ENCODE measurements at places on chromosomes 12 and 14.
A peak's percentile ranks its signal among the peaks of the same experiment; 100 is the strongest.

DNA sequence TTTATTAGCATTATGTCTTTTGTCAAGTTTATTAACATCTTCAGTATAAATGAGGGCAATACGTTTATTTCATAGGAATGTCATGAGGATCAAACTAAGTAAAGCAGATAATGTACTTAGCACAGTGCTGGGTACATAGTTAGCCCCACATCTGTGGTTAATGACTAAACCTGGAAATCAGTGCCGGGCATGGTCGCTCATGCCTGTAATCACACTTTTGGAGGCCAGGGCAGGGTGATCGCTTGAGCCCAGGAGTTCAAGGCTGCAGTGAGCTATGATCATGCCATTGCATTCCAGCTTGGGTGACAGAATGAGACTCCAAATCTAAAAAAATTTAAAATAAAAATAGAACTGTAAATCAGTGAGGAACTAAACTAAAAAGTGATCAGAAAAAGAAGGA, 44.8 kb upstream of the GUCY2C start:
- no peak for DNase-seq

GRCh38 chr12:56995930-56996496, 10.3 kb downstream of the ZBTB39 start:
- DNase-seq, result no peak

- DNase-seq, result no peak
Measured at GRCh38 chr12:101940400-101940950, 63.1 kb downstream of the DRAM1 start.

DNA sequence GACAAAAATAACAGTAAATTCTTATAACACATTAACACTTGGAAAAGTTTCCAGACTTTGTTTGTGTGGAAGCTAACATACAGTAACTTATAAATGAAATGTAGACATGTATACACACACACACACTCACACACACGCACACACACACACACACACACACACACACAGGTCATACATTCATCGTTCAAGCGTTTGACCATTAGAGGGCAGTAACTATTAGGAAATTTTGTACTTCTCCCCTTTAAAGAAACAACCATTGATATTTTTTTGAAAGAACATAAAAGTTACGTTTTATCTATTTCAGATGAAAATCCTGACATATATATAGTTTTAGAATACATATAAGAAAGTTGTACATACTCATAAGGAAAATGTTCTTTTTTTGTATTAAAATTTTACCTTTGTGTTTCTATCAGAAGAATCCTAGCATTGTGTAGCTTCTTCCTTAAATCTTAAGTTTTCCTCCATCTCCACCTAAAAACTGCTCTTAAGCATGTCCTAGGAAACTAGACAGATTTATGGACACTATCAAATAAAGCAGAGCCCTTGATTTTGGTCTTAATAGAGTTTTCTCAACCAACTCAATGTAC, 29.0 kb downstream of the PTPRQ start:
- no peak for DNase-seq

DNA sequence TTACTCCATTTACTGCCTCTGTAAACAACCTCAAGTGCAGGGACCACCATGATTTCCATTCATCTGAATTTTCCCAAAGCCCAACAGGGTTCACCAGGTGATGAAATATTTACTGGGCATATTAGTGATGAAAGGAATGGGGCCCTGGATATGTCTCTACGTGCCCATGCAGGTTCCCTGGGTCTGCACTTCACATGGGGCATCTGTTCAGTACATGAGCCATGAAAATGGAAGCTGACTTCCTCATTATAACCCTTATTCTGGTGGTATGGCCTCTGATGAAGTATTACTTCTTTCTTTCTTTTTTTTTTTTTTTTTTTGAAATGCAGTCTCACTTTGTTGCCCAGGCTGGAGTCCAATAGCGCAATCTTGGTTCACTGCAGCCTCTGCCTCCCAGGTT, 26.5 kb upstream of the CORO1C start:
- DNase-seq, result no peak

GRCh38 chr14:69675877-69676416, 64.6 kb downstream of the SUSD6 start:
- no peak for DNase-seq

DNA sequence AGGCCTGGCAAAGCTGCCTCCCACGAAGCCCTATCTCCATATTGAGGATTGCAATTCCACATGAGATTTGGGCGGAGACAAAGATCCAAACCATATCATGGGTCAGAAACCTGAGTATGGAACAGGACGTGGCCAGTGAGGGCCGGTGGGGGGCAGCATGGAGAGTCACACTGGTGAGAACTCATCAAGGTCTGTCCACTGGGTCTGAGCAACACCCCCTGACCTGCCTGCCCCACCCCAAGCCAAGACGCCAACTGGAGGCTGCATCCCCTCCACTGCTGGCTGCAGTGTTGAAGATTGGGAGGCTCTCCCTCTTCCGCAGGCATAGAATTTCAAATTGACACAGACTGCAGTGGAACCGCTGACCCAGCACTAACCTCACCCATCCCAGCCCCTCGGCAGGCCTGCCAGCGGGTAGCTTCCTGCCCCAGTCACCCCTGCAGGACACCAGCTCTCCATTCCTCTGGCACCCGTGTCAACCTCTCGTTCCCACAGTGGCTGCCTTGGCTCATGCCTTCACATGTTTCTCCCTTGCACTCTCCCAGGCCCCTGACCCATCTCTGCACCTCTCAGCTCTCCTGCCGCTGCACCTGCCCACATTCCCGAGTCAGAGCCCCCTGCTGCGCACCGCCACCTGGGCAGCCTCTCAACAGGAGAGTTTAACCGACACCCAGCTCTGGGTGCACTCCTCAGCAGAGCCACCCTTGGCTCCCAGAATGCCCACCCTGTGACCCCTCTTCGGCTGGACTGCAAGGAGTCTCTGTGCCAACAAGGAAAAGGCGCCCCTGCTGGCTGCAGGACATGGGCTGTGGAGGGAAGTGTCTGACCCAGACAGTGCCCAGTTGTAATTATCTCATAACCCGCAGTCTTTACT, 45.2 kb upstream of the PPP2R5C start:
- DNase-seq, result no peak

DNA sequence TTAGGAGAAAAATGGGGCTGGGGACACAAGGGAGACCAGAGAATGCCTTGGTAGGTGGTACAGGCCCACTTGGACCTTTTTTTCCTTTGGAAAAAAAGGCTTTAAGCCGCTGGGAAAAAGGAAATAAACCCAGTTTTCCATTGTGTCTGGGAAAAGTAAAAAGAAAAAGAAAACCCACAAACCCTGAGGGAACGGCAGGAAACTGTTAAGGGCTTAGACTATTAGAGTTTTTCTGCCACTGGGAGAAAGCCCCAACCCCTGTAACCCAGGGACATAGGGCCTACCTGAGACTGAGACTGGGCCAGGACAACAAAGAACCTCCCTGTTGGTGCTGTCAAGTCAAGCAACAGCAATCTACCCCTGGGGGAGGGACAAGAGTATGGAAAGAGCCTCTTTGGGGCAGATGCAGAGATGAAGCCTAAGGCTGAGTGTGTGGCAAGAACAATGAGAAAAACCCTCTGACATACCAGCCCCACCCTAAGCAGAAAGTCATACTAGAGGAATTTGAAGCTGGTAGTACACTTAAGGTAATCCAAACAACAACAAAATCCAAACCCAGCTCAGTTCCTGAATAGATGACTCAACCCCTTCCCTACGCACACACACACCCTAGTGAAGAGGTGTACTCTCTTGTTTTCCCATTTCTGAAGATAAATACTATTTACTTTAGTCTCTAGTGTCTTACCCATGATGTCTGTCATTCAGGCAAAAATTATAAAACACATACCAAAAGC, 22.8 kb downstream of the ATF1 start:
- no peak for DNase-seq

GRCh38 chr14:62455446-62455845, 589.8 kb downstream of the KCNH5 start:
- DNase-seq, result no peak

- DNase-seq, result no peak
Measured at GRCh38 chr12:108349278-108349688, 10.2 kb upstream of the CMKLR1 start.

- no peak for DNase-seq
Measured at GRCh38 chr12:122080149-122081082, 1.9 kb downstream of the MLXIP start.

GRCh38 chr14:100155049-100155621, 4.3 kb downstream of the DEGS2 start:
- DNase-seq, result no peak

DNA sequence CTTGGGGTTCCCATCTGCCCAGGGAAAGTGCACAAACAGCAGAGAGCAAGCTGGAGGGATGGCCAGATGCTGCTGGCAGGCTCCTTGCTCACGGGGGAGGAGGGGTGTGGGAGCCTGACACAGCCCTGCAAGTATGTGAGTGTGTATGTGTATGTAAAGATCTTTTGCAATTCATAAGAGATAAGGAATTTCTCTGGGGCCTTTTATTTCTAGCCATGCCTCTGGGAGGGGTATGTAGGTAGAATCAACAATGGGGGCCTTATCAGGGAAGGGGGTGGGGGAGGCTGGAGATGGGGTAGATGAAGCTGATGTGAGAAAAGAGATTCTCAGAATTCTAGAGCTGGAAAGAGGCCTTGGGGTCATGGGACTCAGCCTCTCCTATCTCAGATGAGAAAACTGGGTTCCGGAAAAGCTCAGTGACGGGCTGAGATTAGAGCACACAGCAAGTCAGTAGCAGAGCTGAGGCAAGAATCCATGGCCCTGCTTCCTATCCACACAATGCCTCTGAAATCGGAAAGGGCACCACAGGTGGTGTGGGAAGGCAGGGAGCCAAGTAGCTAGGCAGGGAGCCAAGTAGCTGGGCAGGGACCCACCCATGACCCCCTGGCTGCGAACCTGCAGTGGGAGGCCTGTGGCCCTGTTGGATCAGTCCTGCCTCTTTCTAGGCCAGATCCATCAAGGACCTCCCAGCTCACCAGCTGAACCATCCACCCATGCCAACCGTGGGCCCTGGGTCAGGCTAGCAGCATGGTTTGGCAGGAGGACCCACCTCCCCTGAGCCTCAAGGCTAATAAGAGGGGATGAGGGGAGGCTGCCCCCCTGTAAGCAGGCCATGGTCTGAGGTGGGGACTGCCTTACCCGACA, 54.7 kb downstream of the PLEKHG3 start:
- no peak for DNase-seq

- DNase-seq, result no peak
Measured at GRCh38 chr14:103296007-103296406, 38.0 kb upstream of the EIF5 start.

DNA sequence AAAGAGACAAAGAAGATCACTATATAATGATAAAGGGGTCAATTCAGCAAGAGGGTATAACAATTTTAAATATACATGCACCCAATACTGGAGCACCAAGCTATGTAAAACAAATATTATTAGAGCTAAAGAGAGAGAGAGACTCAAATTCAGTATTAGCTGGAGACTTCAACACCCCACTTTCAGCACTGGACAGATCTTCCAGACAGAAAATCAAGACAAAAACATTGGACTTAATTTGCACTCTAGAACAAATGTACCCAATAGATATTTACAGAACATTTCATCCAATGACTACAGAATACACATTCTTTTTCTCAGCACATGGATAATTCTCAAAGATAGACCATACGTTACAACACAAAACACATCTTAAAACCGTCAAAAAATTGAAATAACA, 81.0 kb downstream of the KLHL28 start:
- DNase-seq, result no peak

GRCh38 chr12:94305130-94305957, 154.3 kb downstream of the CEP83 start:
- DNase-seq, result peak; percentile 54

GRCh38 chr12:39467432-39467870, 24.5 kb upstream of the KIF21A start:
- DNase-seq, result peak; percentile 3

DNA sequence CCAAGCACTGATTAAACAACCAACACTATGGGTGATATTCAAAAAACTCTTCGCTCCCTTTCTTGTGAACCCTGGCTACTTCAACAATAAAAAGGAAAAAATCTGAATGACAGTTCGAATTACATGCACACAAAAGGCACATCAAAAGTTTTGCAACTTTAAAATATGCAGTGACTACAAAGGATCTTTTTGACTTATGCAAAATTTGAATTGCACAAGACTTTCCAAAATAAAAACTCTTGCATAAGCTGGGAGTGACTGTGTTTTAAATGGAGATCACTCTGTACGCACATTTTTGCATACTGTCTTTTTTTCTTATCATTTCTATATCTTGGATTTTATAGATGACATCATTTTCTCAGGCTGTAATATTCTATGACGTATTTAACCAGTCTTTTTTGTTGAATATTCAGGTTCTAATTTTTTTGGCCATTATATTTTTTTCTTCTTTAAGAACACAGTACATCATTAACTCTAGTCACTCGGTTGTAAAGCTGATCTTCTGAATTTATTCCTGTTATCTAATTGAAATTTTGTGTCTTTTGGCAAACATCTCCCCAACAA, 667.6 kb upstream of the TBX3 start:
- no peak for DNase-seq

- no peak for DNase-seq
Measured at GRCh38 chr12:101671833-101672232, 25.6 kb upstream of the CHPT1 start.

DNA sequence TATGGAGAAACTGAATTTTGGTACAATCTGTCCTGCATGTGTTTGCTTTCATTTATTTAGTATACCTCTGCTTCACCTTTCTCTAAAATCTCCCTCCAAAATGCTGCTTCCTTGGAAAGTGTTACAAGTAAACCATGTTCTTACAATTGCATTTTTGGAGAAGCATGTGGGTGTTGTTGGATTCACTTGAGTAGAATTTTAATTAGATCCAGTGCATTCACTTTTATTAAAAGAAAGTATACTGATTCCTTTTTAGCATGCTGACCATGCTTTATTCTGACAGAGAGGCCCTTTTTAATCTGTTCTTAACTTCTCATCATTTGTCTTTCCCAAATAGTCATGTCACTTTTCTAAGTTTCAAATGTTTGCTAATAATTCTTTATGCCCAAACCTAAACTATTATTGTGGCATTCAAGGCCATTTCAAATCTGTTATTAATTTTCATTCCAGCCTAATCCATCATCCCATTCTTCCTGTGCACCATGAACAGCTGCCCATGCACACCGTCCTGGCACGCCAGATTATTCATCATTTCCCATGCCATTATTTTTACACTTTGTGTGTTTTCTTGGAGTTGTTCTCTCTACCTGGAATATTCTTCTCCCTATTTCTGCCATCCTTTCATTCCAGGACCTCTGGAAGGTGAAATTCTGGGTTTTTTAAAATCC, 90.7 kb downstream of the METTL25 start:
- DNase-seq, result no peak

DNA sequence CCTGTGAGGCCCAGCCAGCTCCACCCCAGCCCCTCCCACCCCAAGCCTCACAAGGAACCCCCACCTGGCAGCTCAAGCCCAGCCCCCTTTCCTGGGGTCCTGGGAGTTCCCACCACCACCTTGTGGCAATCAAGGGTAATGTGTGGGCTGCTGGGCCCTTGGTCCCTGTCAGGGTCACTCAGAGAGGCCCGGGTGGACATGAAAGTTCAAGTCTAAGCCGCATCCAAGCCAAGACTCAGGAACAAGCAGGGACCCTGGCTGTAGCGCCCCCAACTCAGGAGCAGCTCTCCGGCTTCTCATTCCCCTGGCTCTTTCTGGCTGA, 106.4 kb upstream of the C14orf180 start:
- DNase-seq, result no peak

GRCh38 chr12:93229494-93230325, 148.0 kb upstream of the NUDT4 start:
- DNase-seq, result no peak

GRCh38 chr12:59055204-59055860, 135.0 kb upstream of the LRIG3 start:
- DNase-seq, result no peak

- DNase-seq, result no peak
Measured at GRCh38 chr12:51326698-51327439, 2.9 kb upstream of the BIN2 start.

GRCh38 chr14:72528059-72528862, 365.6 kb downstream of the DPF3 start:
- no peak for DNase-seq

Data from activated CD4-positive, alpha-beta T cell treated with anti-CD3 and anti-CD28 coated beads, Interleukin-2, amount 50 U/mL, for 24 hours (primary cell).